ENCODE measurements at places on chromosomes 16 and 17.

- DNase-seq: peak; percentile 53
Measured at GRCh38 chr17:1365445-1366039, 34.5 kb downstream of the YWHAE start.

DNA sequence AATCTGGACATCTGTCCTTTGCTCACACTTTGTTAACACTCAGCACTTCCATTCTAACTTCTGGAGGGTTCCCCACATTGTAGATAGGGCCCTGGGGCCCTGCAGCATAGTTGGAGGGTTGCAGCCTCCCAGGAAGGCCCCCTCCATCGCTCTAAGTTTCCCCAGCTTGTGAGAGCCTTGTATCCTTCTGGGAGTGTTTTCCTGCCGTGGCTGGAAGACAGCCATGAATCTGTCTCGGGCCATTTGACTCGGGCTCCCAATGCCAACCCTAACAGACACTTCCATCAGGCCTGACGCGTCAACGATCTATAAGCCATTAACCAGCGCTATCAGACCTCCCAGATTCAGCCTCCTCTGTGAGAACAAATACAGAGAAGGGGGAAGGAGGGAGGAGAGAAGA lies 263.7 kb upstream of the RPL38 start:
- DNase-seq: no peak

DNA sequence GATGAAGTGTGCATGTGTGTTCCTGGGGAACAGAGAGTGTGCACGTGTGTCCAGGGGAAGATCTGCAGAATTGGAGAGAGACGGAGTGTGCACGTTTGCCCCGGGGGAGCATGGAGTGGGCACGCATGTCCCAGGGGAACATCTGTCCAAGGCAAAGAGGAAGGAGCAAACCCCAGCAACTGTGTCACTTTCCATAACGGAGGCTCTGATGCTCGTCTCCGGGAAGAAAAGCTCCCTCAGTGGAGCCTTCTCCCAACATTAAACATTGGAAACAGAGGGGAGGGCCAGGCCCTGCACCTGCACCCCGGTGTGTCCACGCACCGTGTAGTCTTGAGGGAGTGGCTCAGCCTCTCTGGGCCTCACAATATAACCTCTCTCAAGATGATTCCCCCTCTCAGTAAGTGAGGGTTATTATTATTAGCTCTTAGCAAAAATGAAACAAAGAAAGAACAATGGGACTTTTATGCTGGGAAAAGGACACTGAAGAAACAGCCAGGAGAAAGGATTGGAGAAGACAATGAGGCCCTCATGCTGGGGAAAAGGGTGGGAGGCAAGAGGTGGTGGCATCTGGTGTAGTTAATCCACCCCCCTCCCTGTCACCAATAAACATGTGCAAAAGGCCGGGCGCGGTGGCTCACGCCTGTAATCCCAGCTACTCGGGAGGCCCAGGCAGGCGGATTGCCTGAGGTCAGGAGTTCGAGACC lies 7.6 kb downstream of the RAB40B start:
- DNase-seq: no peak

- no peak for DNase-seq
Measured at GRCh38 chr17:75642784-75643642, 9.8 kb downstream of the SMIM5 start.

GRCh38 chr17:31721291-31722025 lies 137.6 kb downstream of the COPRS start:
- no peak for DNase-seq

- no peak for DNase-seq
Measured at GRCh38 chr17:51499897-51500296, 239.6 kb downstream of the UTP18 start.

GRCh38 chr17:1216217-1217088 lies 36.7 kb upstream of the ABR start:
- DNase-seq: no peak

GRCh38 chr17:79859676-79860615 lies 20.7 kb upstream of the CBX4 start:
- DNase-seq: no peak

DNA sequence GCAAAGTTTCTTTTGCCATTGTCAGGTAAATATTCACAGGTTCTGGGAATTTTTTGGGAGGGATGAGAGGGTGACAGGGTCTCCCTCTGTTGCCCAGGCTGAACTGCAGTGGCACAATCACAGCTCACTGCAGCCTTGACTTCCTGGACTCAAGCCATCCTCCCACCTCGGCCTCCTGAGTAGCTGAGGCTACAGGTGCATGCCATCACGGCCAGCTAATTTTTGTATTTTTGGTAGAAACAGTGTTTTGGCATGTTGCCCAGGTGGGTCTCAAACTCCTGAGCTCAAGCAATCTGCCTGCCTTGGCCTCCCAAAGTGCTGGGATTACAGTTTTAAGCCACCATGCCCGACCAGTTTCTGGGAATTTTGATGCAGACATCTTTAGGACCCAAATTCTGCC lies 53.0 kb downstream of the IQCK start:
- no peak for DNase-seq

GRCh38 chr17:60154616-60155426 lies 5.0 kb downstream of the CA4 start:
- DNase-seq: peak; percentile 85

DNA sequence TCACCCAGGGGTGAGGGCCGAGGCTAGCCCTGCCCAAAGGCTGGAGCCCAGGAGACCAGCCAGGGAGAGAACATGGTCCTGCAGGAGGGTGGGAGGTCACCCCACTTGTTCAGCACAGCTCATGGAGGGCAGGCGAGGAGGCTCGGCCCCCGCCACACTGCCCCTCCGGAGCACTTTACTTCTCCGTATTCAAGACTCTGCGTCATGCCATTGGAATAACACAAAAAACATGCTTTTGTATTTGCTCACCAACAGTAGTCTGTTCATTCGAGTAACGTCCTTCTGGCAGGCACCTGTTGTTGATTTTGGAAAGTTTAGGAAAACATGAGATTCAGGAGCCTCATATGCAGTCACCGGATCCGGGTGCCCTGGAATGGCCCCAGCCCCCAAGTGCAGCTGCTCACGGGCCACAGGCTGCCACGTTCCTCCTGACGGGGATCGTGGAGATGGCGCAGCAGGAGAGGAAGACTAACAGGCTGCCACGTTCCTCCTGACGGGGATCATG lies 81.1 kb upstream of the DNAH17 start:
- DNase-seq: peak; percentile 36

All from HFF-Myc (cell line).